Fibroblast of pulmonary artery (primary cell): ENCODE measurements at places on chromosomes 5 and 9.
A peak's percentile ranks its signal among the peaks of the same experiment; 100 is the strongest.

- DNase-seq: no peak
Observed at GRCh38 chr9:82135106-82135505, 146.5 kb downstream of the SPATA31D1 start.

- DNase-seq: no peak
Observed at GRCh38 chr9:132543960-132544359, 38.4 kb upstream of the BARHL1 start.

GRCh38 chr5:139636207-139636792 is 11.8 kb upstream of the CXXC5 start:
- no peak for DNase-seq

DNA sequence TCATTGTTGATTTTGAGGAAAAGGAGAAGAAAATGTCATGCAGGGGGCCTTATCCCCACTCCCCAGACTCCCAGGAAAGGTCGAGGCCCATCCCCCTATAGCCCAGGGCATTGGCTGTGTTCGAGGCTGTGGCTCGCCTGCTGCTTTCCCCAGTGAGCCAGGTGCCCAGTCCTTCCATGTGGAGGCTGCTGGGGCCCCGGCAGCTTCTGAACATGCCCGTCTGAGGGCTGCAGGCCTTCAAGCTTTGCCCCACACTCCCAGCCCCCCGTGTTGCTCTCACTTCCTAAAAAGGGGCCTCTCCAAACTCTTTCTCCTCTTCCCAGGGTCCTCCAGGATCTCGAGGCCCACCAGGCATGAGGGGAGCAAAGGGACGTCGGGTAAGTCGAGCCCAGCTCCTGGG is 64.7 kb upstream of the ORM1 start:
- DNase-seq: no peak

- peak; percentile 67 for DNase-seq
Observed at GRCh38 chr5:69024241-69024651, 69.6 kb upstream of the SLC30A5 start.

DNA sequence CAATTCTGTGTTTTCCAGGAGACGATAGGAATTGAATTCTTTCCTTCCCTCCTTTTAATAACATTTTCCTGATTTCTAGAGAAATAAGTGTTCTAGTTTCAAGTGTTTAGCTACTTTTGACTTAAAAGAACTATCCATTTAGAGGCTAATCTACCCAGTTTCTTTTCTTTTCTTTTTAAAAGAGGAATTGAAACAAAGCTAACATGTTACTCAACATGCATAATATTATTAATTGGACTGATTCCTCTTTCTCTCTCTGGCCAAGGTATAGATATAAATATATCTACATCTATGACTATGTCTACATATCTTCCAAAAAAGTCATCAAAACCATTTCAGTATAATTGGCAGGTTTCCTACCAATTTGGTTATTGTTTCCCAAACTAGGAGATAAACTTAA is 309.8 kb downstream of the TRPM3 start:
- no peak for DNase-seq

DNA sequence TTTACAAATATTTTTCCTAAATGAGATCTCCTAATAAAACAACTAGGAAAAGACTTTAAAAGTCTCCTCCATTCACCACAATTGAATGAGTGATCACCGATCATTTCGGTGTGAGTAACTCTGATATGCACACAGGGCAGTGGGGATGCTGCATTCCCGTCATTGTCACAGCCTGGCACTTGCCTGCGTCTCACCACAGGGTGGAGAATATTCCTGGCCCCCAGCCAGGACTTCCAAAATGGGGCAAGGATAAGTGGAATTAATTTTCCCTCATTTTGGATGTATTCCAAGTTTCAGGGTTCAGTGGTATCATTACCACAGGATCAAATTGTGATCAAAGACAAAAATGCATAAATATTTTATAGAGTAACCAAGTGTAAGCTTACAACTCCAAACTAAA is 107.1 kb downstream of the CTNND2 start:
- no peak for DNase-seq

DNA sequence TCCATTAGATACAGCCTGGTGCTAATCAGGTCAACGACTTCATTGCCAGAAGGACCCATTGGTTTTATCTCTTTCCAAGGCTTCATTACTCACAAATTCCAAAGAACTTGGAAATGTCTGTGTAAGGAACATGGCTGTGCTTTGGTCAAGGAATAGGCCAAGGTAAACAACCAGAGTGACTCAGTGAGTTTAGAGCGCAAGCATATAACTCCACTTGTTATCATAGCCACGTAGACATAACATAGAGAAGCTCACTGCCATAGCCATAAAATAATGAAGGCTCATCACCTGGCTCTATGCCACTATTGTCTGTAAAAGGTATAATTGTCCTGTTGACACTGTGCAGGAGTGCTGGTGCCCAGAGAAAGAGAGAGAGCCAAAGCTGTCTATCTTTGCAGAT is 139.3 kb upstream of the PLCXD3 start:
- DNase-seq: peak; percentile 53

GRCh38 chr9:12289711-12290110 is 403.5 kb upstream of the TYRP1 start:
- no peak for DNase-seq

DNA sequence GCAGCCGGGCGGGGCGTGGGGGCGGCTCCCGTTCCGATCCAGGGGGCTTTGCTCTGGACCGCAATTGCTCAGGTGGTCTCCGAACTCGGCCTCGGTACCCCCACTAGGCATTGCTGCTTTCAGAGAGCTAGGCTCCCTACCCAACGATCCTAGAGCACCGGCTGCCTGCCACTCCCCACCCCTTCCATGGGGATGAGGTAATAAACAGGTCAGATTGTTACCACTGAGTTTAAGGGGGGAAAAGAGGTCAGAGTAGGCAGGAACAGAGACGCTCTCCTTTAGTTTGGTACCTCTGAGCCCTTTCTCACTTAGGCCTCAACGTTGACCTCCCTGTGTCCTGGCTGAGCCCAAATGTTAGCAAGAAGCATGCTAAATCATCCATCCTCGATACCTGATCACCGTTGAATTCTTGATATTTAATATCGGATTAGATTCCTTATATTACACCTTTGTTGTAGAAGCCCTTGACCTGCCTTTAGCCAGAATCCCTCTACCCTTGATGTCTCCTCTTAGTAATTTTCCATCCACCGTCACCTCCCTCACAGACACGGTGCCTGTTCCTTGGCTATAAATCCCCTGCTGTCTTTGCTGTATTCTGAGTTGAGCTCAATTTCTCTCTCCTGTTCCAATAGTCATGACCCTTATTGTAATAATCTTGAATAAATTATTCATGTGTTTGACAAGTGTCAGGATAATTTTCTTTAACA is 588 bp upstream of the PLPP1 start:
- no peak for DNase-seq

DNA sequence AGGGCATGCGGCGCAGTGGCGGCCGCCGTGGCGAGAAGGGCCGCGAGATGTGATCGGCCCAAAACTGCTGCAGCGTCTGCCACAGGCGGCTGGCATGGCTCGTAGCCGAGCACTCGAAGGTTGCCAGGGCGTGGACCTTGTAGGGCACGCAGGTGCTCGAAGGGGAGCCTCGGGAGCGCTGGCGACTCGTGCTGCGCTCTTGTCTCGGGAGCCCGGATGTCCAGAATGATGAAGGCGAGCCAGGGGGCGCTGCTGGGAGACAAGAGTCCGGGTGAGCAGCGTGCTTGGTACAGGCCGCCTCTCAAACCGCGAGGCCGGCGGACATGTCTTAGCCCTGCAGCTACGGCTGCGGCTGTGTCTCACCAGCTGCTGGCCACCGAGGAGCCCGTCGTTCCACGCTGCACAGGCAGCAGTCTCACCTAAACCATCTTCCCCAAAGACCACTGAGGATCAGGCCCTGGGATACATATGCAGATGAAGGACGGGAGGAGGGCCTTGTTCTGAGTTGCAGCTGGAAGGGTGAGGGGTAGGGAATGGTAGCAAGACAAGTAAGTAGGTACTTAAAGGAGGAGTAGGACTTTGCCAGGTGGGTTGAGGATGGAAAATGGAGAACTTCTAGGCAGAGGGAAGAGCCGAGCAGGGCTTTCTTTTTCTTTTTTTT is 1.7 kb downstream of the CBY3 start:
- peak; percentile 66 for DNase-seq

- peak; percentile 38 for DNase-seq
Observed at GRCh38 chr9:132001567-132001966, 78.1 kb downstream of the MED27 start.

DNA sequence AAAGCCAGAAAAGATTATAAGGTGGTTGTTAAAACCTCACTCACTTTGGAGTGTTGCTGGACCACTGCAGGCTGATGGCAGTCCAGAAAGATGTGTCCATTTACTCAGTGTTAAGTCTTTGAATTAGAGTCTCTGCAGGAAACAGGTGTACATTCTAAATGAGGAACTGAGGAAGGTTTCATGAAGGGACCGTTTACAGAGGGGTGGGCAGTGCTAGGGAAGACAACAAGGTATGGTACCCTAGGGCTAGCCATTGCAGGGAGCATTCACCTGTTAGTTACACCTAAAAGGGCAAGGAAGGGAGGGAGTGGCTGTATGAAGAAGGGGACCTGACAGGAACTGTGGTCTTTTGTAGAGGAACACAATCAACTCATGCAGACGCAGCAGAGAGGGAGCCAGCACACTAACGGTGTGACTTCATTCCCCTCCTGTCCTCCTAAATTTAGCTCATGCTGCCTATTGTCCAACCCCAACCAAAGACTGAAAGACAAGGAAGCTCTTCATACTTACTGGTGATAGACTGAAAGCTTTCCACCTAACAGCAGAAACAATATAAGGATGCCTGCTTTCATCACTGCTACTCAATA is 32.2 kb upstream of the PAX5 start:
- DNase-seq: no peak

- DNase-seq: no peak
Observed at GRCh38 chr9:21233258-21233657, 5.2 kb upstream of the IFNA17 start.

DNA sequence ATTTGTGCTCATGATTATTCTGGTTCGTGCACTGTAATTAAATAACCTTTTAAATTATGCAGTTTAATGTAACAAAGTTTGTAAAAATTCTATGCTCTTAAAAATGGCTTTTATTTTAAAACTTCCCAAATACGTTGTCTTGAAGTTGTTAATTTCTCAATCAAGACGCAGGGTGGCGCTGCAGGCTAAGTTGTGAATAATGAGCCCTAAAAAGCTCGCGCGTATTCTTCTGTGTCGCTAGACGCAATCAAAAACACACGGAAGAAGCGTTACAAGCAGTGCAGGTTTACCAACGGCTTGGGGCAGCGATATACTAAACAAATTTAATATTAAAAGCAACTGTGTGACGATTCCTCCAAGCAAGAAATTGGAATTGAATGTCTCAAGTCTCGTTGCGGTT is at the start of gene PCDHB4:
TSS of gene PCDHB4 (plus strand) at position 256 of the 400 bp plus-strand sequence. CDS start 181 bp downstream, outside the sequence.
- DNase-seq: peak; percentile 6

DNA sequence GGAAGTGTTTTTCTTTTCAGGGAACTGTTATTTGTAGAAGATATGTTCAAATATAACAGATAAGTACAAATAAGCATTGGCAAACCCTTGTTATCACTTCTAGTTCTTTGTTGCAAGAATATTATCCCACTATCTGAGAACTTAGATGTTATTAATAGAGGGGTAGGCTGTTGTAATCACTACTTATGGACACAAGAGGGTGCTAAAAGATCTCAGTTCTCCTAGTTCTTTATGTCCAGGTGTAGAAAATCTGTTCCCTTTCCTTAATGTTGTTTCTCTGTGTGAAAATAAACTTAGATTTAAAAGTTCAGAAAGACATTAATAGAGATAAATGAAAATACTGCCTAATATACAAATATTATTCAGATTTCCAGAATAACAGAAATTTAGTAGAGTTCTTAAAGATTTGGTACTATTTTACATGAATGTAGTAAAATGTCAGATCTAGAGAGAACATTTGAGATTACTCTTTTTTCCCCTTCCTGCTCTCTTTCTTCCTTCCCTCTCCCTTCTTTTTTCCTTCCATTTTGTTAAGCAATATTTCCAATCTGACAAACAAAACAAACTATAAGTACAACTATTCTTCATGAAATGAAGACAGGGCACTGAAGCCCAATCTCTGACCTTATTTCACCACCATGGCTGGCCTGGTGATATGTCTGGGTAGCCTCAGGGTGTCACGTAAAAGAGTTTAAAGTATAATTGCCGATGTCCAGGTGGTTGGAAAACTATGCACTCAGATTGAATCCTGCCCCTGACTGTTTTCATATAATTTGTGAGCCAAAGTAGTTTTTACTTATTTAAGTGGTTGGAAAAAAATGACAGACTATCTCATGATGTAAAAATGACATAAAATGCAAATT is 43.6 kb upstream of the C5orf46 start:
- peak; percentile 57 for DNase-seq

- DNase-seq: no peak
Observed at GRCh38 chr5:169200125-169200778, 100.7 kb downstream of the SLIT3 start.

- no peak for DNase-seq
Observed at GRCh38 chr5:76404223-76405211, 1.4 kb downstream of the IQGAP2 start.

- DNase-seq: no peak
Observed at GRCh38 chr5:20536341-20536740, 548.3 kb upstream of the CDH18 start.

GRCh38 chr9:130954317-130954716 is 15.3 kb upstream of the FIBCD1 start:
- no peak for DNase-seq

DNA sequence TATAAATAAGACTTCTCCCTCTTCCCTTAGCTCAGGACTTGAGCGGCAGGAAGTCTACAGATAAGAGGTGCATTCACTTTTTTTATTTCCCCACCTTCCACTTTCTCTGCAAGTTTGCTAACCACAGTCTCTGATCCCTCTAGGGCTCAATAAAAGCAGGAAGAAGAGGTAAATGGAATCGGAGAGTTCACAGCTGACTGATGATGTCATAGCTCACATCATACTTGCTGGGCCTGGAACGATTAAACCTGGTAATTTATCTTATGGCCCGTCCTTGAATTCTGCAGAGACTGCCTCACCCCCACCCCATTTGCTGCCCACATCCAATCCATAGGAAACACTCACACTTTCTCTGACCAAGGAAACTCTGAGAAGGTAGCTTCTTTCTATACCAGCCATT is 62.9 kb downstream of the DRD1 start:
- no peak for DNase-seq

GRCh38 chr5:6482735-6483134 is 34.1 kb downstream of the UBE2QL1 start:
- DNase-seq: no peak

- peak; percentile 72 for DNase-seq
Observed at GRCh38 chr5:54581831-54582548, 64.4 kb downstream of the SNX18 start.

- peak; percentile 67 for DNase-seq
Observed at GRCh38 chr5:5497152-5497788, 74.8 kb downstream of the ICE1 start.

- peak; percentile 30 for DNase-seq
Observed at GRCh38 chr9:85212209-85212608, 529.5 kb downstream of the AGTPBP1 start.

GRCh38 chr9:72788966-72789735 is 163.7 kb downstream of the ALDH1A1 start:
- no peak for DNase-seq
